ENCODE measurements at places on chromosomes 2 and 18. TPM values are rescaled to one million over a fixed set of nuclear protein-coding genes. Genes with fewer than 3 reads are reported as not detected.

- no peak for DNase-seq
Measured at GRCh38 chr18:46657115-46657955, at the start of gene LOXHD1. Gene LOXHD1, minus strand, starts transcription at chr18:46657220. Its CDS starts 187 bp downstream, at chr18:46657033.

DNA sequence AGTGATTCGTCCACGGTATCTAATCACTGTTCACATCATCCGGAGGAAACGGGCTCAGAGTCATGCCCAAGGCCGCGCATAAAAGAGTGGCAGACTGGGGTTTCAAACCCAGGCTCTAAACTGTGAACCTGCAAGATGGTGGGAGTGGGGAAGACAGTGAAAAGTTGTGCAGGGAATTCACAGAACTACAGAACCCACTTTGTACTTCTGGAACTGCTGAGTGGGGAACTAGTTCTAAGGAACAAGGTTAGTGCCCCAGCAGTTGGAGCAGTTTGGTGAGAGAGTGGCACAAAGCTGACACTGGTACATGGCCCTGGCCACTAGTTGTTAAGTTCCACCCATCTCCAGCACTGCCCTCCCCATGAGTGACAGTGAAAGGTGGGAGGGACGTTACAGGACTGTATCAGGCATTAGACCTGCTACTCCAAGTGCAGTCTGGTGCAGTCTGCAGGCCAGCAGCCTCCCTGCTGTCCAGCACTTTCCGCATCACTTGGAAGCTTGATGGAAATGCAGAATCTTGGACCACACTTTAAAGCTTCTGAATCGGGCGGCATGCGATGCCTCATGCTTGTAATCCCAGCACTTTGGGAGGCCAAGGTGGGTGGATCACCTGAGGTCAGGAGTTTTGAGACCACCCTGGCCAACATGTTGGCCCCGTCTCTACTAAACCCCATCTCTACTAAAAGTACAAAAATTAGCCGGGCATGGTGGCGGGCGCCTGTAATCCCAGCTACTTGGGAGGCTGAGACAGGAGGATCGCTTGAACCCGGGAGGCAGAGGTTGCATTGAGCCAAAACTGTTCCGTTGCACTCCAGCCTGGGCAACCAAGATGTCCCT lies 47.3 kb downstream of the C2orf42 start:
- peak; percentile 73 for DNase-seq

DNA sequence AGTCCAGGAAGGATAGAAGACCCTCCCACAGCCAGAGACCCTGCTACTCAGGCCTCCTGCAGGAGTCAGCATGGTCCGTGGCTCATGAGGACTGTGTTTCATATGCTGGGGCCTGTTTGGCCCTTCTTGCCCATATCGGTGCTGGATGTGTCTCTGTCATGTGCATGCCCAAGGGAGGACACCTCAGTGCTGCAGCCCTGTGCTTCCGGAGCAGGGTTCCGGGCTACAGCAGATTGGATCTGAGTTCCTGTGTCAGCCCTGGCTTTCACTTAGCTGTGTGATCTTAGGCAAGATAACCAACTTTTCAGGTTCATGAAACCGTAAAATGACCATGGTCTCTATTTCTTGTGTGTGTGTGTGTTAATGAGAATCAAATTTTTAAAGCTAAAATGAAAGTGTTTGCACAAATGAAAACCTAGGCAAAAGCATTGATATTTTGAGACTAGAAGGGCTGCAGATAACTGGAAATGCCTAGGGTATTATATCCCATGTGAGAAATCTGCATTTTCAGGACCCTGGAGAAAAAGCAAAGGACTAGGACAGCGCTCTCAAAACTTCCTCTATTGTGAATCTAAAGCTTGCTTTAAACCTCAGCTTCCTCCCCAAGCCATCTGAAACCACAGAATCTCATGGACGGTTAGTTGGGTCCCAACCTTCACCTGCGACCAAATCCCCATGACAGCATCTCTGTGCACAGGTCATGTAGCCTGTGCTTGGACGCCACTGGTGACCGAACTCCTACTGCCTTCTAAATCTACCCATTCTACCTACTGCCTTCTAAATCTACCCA lies 58.8 kb upstream of the CAPN13 start:
- no peak for DNase-seq

Gene CYP27A1
- 277 TPM for total RNA-seq

Gene RBMS1
- total RNA-seq: 13.0 TPM
